ENCODE measurements at places on chromosomes 16 and 17.
A peak's percentile ranks its signal among the peaks of the same experiment; 100 is the strongest.

DNA sequence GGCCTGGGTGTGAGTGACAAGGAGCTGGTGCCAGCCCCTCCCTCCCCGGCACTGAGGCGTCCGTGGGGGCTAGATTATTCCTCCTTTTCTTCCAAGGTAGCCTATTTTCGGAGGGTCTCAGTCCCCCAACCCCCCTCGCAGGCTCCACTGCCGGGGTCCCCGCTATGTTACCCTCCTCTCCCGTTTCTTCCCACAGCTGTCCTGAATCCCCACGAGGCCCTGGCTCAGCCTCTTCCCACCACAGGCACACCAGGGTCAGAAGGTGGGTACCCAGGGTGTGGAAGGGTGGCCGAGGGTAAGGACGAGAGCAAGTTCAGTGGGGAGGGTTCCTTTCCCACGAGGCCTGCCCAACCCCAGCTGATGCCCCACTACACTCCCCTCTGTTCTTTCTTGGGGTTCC, 611 bp downstream of the RAMP2 start:
- no peak for DNase-seq

GRCh38 chr16:86497551-86498021, 12.7 kb upstream of the FOXF1 start:
- DNase-seq, result no peak

DNA sequence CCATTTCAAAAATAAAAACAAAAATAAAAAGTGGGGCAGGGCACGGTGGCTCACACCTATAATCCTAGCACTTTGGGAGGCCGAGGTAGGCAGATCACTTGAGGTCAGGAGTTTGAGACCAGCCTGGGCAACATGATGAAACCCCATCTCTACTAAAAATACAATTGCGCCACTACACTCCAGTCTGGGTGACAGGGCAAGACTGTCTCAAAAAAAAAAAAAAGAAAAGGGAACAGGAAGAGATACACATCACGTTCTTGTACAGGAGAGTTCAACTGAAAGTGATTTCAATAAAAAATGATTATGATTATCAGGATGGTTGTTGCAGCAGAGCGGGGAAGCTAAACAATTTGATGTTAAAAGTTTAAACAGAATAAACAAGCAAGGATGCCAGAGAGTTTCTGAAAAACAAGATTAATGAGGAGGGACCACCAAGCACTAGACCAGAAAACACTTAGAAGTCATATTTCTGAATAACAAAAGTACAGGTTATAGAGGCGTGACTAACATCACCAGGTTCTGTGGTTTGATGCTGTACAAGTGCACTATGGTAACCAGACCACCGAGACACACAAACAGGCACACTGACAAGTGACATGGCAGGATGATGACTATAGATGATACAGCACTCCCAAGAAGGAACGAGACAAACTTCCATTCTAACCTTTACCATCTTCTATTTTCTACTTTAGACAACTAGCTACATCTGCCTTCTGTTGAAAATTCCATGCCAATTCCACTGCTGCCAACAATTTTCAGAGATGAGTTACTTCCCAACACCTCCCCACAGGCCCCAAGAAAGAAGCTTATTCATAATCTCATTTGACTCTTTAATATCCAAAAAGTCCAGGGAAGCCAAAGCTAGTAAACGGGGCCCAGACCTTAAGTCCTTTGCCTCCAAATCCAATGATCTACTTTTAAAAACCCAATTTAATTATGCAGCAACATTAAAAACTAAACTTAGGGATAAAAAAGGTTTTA, 11.8 kb downstream of the DNAJA2 start:
- peak; percentile 75 for DNase-seq

DNA sequence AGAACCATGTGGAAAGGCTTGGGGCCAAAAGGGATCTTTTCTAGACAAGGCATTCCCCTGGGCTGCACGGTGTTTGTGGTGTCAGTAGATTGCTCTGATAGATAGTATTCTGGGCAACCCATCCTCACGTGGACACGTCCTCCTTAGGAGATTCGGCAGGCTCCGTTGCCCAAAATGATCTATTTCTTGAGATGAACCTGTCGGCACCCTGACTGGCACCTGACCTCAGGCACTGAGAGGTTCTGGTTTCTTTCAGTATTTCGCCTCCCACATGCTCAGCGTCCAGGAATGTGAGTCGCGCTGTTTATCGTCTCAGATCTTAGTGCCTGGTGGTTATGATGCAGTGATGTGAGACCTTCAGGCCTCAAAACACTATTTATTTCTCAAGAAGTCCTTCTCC, 89.7 kb downstream of the MARCHF10 start:
- DNase-seq, result no peak

- no peak for DNase-seq
Measured at GRCh38 chr16:13070268-13070667, 168.9 kb downstream of the SHISA9 start.

DNA sequence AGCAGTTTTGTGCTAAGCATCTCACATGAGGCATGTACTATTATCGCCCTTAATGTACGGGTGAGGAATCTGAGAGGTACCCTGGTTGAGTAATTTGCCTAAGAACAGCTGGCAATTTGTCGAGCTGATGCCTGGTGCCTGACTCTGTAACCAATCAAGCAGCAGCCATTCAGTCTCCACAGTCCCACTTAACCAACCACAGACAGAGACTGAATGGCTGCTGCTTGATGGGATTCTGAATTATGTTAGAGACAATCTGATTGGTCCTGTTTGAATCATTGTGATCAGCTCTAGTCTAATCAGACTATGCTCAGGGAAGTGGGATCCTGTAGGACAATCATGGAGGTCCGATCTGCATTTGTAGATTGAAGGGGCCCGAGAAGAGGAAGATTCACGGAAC, 447.0 kb downstream of the SHISA9 start:
- no peak for DNase-seq

DNA sequence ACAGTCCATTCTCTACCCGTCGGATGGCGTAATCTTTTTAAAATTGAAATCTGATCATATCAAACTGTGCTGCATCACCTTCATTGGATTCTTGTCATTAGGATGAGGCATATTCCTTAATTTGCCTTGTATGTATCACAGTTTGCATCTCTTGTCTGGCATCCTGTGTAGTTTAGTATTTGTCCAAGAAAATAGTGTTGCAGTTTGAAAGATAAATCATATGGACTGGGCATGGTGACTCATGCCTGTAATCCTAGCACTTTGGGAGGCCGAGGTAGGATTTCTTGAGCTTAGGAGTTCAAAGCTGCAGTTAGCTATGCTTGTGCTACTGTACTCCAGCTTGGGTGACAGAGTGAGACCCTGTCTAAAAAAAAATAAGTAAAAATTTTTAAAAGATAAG, 5.8 kb upstream of the RSL1D1 start:
- DNase-seq, result no peak

DNA sequence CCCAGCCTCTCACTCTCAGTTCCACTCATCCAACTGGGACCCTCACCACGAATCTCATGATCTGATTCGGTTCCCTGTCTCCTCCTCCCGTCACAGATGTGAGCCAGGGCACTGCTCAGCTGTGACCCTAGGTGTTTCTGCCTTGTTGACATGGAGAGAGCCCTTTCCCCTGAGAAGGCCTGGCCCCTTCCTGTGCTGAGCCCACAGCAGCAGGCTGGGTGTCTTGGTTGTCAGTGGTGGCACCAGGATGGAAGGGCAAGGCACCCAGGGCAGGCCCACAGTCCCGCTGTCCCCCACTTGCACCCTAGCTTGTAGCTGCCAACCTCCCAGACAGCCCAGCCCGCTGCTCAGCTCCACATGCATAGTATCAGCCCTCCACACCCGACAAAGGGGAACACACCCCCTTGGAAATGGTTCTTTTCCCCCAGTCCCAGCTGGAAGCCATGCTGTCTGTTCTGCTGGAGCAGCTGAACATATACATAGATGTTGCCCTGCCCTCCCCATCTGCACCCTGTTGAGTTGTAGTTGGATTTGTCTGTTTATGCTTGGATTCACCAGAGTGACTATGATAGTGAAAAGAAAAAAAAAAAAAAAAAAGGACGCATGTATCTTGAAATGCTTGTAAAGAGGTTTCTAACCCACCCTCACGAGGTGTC, 26.6 kb downstream of the STH start:
- DNase-seq, result no peak

- no peak for DNase-seq
Measured at GRCh38 chr17:40659911-40660310, 5.1 kb downstream of the KRT222 start.

- peak; percentile 87 for DNase-seq
Measured at GRCh38 chr17:30954046-30954830, 16.6 kb upstream of the RNF135 start.
